DMS 273 treated with DMSO at 0.1 percent for 48 hours (cell line): ENCODE measurements at places on chromosomes 1 and 21.

DNA sequence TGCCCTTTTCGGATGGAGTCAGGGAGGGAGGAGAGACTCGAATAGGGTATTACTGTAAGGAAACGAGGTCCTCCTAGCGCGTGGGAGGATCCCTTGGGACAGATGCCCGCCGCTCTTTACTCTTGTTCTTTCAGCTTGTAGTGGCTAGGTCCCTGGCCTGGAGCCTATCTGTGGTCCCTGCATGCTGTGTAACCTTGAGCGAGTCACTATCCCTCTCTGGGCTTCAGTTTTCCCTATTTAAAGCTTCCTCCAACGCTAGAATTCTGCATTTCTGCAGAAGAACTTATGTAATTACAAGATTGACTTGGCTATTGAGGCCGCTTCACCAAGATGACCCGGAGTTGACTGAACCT, 744 bp downstream of the MIER1 start:
- no peak for DNase-seq

- DNase-seq = no peak
Measured at GRCh38 chr1:109253803-109254620, 4.7 kb downstream of the CELSR2 start.

DNA sequence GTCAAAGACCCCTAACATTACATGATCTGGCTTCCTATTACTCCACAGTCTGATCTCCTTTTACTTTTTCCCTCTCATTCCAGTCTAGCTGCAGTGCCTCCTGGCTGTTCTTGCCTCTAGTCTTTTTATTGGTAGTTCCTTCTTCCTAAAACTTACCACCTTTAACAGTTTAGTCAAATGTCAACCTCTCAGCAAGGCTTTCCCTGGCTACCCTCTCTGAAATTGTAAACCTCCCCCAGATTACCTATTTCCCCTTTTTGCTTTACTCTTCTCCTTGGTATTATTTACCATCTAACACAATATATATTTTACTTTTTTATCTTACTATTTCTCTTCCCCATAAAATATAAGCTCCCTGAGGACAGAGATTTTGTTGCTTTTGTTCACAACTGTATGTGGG, 129.6 kb downstream of the CLEC20A start:
- no peak for DNase-seq

GRCh38 chr1:115679141-115679611, 37.4 kb downstream of the VANGL1 start:
- no peak for DNase-seq

DNA sequence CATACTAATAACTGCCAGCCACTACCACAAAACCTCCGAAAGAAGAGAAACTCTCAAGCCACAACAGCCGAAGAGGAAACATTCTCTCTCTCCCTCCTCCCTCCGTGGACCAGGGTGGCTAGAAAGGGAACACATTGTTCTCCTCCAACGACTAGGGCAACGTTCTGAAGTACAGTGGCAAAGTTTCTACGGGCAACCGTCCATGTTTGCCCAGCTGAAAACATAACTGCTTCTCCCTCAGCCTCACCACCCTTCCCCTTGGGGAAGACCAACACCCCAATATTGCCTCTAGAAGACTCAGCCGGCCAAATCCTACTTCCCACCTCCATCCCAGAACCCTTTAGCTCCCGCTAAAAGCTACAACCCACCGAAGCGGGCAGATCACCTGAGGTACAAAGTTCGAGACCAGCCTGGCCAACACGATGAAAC, 2.0 kb downstream of the GLUL start:
- no peak for DNase-seq

DNA sequence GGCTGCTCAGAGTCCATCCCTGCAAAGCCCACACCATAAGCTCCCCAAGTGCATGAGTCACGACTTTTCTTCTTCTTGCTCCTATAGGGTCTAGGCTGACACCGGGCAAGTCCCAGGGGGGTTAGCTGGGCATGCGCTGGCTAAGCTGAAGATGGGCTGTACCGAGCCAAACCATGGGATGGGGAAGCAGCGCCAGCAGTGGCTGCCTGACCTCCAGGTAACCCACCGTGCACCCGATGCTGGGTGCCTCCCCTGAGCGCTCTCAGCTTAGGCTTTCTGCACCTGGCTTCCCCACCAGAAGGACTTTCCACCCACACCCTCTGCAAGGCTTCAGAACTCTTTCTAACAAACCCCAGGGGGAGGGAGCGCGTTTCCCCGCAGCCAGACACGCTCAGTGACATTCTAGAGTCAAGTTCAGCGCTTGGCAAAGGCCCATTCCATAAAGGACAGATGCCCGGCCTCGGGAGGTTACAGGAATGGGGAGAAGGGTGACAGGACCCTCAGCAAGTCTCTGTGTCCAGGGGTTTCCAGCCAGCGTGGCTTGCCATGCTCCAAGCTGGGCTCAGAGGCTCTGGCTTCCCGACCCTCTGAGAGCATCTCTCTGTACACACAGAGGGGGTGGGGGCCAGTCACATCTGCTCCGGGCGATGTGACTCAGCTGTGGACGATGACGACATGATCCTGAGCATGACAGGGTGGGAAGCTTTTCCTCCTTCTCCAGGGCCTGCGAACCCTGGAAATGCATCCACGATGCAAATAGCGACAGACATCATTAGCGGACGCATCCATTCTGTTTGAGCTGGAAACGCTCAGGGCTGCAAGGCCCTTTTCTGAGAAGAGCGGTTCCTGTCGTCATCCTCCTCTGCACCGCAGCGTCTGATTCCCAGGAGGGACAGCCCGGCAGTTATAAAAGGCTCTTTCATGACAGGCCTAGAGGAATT, 107.8 kb downstream of the SIK1 start:
- no peak for DNase-seq

- DNase-seq = no peak
Measured at GRCh38 chr21:31665397-31665796, 5.9 kb downstream of the SOD1 start.

DNA sequence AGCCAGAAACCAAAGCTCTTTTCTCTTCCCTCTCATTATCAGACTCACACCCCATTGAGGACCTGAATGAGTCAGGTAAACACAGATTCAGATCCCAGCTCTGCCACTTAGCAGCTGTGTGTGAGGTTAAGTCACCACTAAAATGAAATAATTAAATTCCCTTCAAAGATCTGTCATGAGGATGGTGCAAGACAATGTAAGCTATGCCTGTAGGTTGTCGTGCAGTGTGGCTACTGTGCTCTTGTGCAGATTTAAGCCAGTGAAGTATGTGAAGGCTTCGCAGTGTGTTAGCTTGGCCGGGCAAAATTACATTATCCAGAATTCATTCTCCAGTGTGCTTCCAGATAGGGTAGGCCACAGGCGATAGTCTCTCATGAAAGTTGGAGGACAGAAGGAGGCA, 13.6 kb downstream of the UBL4B start:
- DNase-seq = no peak

GRCh38 chr1:211145944-211146343, 12.0 kb upstream of the KCNH1 start:
- no peak for DNase-seq

DNA sequence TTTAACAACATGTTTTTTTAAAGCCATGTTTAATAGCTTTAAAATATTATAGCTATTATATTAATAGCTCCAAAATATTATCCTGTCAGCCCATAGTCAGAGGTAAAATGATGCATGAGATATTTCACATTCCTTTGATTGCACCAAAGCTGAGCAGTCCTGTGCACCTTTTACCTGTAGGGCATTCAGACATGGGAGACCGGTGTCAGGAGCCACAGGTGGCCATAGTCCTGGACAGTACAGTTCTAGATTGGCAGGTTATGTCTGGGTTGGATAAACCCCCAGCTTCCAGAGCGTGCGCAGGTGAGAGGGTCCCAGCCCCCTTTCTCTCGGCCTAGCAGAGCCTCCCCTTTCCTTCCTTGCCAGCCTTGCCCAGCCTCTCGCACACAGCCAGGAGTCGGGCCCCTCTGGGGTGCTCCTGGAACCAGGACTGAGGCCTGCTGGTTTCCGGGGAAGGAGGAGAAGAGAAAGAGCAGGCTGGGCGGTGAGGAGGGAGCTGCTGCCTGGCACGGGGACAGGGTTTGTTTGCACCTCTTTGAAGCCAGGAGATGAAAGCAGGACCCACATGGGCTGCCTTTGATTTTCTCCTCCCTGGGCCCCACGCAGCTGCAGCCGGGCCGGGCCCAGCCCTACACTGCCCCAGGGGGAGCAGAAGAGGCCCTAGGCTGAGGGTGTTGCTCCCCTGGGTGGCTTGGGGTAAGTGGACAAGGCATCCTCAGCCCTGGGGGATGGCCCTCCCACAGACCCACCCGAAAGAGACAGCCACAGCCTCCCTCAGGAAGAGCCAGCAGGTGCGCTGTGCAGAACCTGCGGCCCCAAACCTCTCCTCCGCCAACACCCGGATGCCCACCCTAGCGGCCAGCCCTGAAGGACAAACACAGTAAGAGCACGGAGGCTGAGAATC, 75.2 kb upstream of the TARDBP start:
- no peak for DNase-seq

DNA sequence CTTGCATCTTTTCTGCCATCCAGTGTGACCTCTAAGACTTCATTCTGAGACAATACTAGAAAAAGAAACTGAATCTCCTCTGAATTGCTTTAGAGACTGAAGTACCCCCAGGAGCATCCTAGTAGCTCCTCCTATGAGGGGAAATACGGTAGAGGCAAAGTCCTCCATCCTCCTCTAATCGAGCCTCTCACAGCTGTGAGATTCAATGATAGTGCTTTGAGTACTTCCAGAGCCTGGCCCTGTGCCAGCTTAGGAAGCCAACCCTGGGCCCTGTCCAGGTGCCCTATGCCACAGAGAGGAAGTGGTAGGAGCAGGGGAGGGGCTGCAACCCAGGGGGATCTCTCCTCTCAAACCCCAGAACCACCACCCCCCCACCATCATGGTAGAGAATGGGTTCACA, 10.7 kb downstream of the RORC start:
- DNase-seq = no peak

- no peak for DNase-seq
Measured at GRCh38 chr1:54927472-54928240, 40.7 kb upstream of the DHCR24 start.

- no peak for DNase-seq
Measured at GRCh38 chr1:168553680-168554553, 10.1 kb upstream of the XCL2 start.

- DNase-seq = no peak
Measured at GRCh38 chr1:57727121-57727520, 303.3 kb upstream of the DAB1 start.
